ENCODE measurements at places on chromosomes 7 and 10.

- DNase-seq, result no peak
Observed at GRCh38 chr7:48627164-48627563, 297.2 kb upstream of the CDC14C start.

DNA sequence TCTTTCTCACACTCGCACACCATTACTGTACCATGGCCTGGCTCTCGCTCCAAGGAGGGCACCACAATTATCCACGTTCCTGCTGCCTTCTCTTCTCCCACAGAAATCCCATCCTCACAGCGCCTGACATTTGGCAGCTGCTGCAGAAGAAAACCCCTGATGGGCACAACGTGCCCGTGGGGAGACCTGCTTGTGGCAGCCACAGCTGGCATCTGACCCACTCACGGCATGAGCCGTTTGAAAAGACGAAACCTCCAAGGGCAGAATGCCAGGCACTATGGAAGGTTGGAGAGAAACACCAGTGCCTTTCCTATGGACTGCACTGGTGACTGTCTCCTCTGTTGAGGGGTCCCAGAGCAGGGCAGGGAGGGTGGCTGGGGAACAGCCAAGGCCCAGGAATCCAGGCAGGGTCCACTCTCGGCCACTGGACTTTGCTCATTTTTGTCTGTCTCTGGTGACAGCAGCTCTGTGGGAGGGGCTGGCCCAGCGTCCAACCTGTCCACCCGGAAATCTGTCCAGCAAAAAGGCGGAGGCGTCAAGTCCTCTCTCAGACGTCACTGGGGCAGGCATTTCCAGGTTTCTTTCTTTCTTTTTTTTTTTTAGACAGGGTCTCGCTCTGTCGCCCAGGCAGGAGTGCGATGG is 61.0 kb upstream of the MKRN1 start:
- no peak for DNase-seq

DNA sequence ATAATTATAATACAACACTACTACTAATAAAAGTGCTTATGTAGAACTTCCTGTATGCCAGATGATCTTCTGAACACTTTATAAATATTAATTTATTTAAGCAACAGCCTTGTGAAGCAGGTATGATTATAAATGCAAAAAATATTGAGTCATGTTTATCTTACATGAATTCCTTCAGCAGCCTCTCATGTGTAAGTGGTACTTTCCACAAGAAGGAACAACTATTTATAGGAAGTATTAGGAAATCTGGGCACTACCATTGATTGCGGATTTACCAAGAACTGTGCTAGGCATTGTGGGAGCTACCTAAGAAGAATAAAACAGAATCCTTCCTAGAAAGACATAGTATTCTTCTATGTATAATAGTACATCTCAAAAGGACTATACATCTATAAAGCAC is 10.7 kb upstream of the STEAP4 start:
- no peak for DNase-seq

- DNase-seq, result no peak
Observed at GRCh38 chr7:124489925-124490324, 275.7 kb downstream of the GPR37 start.

DNA sequence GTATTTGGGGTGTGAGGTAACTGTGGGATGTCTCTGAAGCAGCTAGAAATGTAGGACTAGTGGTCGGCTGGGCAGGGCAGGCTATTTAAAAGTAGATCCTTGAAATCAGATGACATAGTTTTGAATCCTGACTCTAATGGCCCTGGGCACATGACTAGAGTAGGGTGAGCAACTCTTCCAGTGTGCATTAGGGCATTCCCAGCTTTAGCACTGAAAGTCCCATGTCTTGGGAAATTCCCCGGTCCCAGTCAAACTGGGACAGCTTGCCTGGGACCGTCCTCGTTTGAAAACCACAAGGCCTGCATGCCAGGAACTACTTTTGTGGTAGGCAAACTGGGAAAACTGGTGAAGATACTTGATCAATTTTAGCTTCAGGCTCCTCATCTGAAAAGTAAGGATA is 255.3 kb downstream of the PTEN start:
- no peak for DNase-seq

DNA sequence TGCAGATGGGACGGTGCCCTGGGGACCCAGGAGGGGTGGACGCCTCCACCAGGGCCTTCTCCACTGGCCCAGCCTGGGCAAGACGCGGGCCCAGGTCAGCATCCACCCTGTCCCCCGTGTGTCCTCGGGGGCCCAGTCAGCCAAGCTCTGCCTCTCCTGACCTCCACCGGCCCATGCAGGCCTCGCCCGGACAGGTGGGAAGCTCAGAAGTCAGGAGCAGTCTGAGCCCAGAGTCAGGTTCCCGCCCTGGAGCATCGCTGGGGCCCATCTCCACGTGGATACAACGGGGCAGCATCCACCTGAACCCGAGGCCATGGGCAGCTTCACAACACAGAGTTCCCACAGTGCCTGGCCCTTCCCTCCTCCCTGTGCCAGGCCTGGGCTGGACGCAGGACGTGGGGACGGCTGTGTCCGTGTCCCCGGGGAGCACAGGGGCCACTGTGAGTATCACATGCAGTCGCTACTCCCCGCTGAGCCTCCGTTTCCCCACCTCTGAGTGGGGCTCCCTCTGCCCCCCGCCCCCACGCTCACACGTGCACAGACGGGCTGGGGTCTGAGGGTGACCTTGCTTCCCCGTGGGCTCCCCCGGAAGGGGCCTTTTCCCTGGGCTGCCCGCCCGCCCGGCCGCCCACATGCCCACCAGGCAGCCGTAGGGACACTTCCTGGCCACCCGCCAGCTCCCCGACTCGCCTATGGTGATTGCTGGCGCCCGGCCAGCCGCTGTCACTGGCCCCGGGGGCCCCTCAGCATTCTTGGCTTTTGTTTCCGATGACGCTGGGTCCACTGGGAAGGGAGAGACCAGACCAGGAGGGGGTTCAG is 64.3 kb downstream of the PDGFA start:
- DNase-seq, result peak; percentile 83

DNA sequence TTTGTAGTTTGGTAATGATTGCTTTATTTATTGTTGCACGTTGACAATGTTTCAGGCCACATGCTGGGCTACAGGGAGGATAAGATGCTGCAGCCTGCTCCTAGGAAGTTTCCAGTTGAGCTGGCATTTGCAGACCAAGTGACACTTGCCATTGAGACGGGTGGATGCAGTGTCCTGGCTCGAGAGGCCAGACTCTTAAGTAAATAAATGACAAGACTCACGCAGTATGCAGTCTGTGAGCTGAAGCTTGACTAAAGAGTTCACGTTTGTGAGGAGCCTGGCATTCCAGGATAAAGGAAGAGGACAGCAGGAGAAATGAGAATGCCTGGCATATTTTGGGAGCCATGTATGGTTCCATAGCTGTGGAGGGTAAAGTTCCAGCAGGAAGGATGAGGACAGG is 105.8 kb downstream of the BAMBI start:
- DNase-seq, result no peak

GRCh38 chr7:33742999-33743587 is 162.2 kb upstream of the BMPER start:
- no peak for DNase-seq

- DNase-seq, result no peak
Observed at GRCh38 chr7:41046776-41047175, 656.1 kb downstream of the INHBA start.

- no peak for DNase-seq
Observed at GRCh38 chr10:96891840-96892239, 59.7 kb downstream of the LCOR start.

- no peak for DNase-seq
Observed at GRCh38 chr7:5525271-5526099, 101.9 kb upstream of the TNRC18 start.

DNA sequence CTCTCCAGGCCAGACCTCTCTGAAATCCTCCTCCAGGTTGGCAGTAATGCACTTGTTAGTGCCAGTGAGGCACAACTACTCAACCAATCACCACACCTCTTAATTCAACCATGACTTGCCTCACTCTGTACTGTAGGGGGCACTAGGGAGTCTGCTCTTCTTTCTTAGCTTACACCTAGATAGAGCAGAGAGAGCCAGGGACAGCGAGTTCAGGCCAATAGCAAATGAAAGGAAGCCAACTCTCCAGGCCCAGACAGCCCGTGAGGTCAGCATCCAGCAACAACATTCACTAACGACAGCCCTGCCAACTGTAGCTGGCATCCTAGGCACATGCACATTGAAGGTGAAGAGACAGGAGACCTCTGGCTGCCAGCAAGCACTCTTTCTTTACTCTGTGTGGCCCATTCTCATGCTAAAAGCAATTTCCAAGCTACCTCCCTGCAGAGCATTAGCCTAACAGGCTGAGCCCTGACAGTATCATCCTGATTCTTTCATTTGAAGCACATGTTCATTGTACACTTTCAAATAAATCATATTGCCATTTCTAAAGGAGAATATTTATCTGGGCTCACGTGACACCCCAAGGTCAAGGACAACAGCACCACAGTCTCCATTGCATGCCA is 136.3 kb downstream of the DPY19L1 start:
- DNase-seq, result no peak

GRCh38 chr10:114508376-114508775 is 104.1 kb upstream of the AFAP1L2 start:
- DNase-seq, result peak; percentile 37

DNA sequence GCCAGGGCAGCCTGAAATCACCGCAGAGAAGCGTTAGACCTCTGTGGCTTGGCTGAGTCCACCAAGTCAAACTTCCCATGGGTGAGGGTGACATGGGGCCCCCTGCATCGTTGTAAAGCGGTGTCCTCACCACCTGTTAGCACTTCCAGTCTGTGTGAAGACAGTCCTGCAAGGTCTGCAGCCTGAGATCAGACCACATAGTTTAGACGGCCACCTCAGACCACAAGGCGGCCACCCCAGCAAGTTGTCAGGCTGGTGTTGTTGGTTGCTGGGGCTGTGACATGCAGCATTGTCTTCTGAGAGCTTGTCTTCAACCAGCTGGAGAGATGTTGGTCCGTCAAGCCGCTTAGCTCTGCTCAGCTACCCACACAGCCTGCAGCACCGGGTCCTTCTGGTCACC is 44.1 kb upstream of the TARP start:
- no peak for DNase-seq

- no peak for DNase-seq
Observed at GRCh38 chr7:107946881-107947280, 55.9 kb downstream of the DLD start.

DNA sequence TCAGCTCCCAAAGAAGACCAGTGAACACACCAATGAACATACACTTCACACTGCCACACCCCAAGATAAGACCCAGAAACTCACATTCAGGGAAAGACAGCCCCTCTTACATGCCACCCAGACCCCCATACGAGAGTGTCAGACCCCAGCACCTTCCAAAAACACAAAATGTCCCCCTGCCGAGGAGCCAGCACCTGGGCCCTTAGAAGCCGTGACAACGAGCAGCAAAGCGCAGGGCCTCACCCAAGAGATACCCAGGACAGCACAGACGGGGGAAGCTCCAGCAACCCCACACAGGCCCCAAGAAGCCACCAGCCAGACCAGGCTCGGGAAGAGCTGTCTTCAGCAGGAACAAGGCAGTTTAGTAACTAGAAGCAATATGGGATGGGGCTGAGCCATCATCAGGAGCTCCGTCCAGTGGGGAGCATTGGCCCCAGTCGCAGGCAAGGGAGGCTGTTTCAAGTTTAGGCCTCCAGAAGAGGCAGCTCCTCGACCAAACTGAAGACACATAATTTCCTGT is 243.6 kb downstream of the PTPRN2 start:
- DNase-seq, result peak; percentile 41
